ENCODE measurements at places on chromosomes 4 and X.

GRCh38 chr4:140654495-140654814 lies 85.7 kb upstream of the UCP1 start:
- DNase-seq: peak; percentile 55

DNA sequence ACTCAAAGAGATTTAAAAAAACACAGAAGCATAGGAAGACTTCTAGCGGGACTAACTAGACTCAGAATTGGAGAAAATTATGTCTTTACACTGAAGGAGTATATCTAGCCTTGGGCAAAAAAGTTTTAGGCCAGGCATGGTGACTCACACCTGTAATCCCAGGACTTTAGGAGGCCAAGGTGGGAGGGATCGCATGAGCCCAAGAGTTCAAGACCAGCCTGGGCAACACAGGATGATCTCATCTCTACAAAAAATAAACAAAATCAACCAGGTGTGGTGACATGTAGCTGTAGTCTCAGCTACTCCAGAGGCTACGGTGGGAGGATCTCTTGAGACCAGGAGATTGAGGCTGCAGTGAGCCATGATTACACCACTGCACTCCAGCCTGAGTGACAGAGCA lies 99.5 kb downstream of the NEUROG2 start:
- DNase-seq: no peak

DNA sequence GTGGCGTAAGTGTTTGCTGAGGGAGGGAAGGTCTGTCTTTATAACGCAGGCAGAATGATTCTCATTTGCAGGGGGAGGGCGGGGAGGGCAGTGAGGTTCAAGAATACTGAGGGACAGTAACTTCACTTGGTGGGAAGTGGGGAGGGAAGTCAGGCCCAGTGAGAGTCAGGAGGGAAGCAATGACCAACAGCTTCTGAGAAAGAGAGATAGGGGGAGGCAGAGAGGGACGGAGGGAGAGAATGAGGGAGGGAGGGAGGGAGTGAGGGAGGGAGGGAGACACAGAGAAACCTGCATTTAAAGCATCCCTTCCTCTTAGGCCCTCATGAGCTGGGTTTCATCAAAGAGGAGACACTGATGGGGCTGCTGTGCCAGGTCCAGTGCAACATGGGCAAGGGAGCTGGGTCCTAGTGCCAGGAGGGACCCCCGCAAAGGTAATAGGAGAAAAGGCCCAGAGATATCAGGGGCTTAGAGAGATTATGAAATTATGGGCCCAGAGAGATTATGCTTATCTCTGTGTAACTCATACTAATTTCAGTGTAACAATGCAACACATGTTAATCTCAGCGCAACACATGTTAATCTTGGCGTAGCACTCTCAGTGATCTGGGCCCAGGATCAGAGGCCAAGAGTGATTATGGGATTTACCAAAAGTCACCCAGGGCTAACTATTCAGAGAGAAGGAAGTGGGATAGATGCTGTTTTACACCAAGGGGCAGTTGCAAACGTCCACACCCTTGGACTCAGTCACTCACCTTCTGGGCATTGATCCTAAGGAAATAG lies 112.1 kb downstream of the DRD5 start:
- no peak for DNase-seq

DNA sequence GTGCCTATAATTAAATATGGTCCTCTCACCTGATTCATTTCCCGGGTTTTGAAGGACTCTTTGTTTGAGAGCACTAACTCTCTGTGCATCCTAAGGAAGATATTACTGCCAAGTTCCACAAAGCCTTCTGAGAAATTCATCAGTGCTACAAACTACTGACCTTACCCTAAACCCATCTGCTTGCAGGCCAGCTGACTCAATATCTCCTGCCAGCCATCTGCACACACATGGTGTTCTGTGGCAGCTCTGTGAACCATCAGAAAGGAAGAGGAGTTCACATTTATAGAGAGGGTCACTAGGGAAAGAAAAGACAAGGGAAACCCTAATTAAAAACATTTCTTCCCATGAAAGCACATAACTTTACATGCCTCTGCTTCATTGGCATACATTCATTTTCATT lies 156.7 kb downstream of the ATP10D start:
- no peak for DNase-seq

- peak; percentile 82 for DNase-seq
Observed at GRCh38 chr4:140012688-140013486, 141.1 kb downstream of the MAML3 start.

GRCh38 chr4:17722356-17722700 lies 59.1 kb downstream of the FAM184B start:
- DNase-seq: no peak

- DNase-seq: no peak
Observed at GRCh38 chr4:73855406-73855805, 2.3 kb downstream of the PF4V1 start.

DNA sequence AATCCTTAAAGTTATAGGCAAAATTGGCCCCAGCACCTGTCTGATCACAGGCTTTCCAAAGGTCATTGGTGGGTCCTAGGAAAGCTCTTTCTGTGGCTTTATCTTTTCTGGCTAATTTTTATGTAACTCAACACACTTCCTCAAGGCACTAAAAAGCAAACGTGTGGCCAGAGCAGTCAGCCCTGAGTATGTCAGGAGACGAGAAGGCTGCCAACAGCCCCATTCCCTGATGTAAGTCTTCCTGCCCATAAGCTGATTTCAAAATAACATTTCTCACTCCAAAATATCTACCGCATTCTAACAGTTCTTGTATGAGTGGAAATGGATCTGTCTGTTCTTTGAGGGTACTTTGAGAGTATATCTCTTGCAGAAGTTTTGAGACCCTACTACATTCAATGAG lies 25.5 kb upstream of the FUNDC1 start:
- DNase-seq: no peak

DNA sequence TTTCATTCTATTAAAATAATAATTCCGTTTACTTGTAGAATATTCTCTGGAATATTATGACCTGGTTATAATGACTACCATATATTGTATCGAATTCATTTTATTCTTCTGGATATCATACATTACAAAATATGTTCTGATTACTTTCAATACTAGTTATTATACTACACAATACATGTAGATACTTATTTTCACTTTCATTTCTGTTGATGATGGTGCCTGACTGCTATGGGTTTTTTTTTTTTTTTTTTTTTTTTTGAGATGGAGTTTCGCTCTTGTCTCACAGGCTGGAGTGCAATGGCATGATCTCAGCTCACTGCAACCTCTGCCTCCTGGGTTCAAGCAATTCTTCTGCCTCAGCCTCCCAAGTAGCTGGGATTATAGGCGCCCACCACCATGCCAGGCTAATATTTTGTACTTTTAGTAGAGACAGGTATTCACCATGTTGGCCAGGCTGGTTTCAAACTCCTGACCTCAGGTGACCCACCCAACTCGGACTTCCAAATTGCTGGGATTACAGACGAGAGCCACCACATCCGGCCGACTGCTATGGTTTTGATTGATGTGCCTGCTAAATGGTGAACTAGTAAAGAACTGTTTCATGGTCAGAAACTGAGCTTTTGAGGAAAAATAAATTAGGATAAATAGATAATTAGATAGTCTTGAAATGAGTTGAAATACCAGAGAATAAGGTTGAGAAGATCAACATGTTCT lies 39.5 kb downstream of the PCDH10 start:
- peak; percentile 22 for DNase-seq

DNA sequence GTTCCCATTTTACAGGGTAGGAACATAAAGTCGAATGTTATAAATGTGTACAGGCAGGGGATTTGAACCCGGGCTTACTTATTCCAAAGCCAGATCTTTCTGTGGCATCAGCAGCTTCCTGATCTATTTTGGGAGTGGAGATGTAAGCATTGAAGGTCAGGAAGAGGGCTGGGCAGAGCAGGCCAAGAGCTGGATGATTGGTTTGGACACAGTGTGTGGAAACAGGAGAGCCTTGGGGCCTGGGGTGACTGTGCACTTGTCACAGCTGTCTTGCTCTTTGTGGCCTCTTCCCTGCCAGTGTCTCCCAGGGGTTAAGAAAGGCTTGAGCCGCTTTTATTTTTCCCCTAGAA lies 127.9 kb upstream of the ENPP6 start:
- DNase-seq: no peak

GRCh38 chrX:5490786-5491563 lies 737.7 kb downstream of the NLGN4X start:
- no peak for DNase-seq

GRCh38 chrX:48083212-48083611 lies 11.8 kb upstream of the ZNF630 start:
- peak; percentile 68 for DNase-seq
